ENCODE measurements at places on chromosomes 6 and 20.

DNA sequence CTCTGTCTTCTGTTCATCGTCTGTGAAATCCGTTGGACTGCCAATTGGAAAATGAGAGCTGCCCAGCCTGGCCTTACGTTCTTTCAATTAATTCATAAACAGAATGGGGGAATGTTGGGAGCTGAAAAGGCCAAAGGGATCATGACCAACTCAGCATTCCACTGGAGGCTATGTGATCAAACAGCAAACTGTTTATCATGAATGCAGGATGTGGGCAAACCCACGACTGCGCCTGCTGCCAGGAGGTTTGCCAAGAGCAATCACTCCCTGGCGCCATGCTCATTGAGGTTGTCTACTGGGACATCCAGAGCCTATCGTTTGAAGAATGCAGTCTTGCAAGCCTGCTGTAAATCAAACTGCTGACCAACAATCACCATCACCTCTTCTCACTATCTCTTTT, 9.3 kb upstream of the FKBP1A start:
- no peak for DNase-seq

DNA sequence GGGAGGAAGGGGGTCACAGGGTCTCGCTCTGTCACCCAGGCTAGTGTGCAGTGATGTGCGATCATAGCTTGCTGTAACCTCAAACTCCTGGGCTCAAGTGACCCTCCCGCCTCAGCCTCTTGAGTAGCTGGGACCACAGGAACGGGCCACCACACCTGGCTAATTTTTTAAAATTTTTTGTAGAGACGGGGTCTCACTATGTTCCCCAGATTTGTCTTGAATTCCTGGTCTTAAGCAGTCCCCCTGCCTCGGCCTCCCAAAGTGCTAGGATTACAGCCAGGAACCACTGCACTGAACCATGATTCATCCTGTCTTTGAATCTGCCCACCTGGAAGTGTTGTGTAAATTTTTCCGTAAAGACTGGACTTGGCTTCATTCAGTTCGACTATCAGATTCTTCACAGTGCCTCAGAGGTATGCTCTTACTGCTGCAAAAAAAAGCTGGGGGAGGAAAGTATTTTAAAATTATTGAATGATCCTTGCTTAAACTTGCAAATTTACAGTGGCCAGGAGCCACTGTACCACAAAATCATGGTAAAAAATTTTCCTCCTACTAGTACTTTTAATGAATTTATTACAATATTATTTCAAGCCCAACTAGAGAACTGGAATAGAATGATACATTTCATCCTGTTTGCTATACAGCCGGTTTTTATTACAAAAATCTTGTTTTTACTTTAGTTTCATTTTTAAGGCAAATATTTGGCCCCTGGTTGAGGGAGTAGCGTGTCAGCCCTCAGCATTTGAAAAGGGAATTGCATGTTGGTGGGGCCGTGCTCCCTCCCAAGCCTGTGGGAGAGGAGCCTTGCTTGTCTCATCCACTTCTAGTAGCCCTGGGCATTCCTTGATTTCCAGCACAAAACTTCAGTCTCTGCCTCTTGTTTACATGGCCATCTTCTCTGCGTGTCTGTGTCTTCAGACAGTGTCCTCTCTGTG, 202.5 kb upstream of the SGK1 start:
- DNase-seq, result no peak

DNA sequence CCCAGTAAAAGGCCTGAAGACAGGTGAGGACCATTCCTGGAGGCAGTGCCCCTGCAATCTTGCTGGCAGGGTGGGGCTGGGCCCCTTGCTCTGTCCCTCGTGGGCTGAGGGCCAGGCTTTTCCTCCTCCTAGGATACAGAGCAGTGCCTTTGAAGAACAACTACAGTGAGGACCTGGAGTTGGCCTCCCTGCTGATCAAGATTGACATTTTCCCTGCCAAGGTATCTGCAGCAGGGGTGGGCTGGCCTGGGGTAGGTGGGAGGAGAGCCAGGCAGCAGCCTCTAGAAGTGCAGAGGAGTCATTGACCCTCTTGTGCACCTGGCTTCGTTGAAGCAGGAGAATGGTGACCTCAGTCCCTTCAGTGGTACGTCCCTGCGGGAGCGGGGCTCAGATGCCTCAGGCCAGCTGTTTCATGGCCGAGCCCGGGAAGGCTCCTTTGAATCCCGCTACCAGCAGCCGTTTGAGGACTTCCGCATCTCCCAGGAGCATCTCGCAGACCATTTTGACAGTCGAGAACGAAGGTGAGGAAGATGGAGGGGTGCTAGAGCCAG, 36.5 kb downstream of the PLCG1 start:
- peak; percentile 6 for DNase-seq

GRCh38 chr6:3393836-3394202, 63.0 kb downstream of the SLC22A23 start:
- DNase-seq, result no peak

DNA sequence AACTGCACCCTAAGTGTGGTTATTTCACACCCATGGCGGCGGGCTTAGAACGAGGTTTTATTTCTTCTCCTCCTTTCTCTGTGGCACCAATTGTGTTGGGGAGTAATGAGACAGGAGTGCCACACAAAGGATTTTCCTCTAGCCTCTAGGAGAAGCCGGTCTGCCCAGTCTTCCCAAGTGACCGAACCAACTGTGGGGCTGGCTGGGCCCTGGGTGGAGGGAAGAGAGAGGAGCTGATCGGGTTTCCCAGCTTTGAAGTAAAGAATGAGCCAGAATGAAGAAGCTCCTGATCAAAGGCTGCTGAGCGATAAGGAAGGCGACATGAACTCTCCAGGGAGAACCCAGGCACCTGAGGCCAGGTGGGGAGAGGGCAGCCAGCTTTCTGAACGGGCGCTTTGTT, 616.0 kb upstream of the BTBD3 start:
- no peak for DNase-seq

DNA sequence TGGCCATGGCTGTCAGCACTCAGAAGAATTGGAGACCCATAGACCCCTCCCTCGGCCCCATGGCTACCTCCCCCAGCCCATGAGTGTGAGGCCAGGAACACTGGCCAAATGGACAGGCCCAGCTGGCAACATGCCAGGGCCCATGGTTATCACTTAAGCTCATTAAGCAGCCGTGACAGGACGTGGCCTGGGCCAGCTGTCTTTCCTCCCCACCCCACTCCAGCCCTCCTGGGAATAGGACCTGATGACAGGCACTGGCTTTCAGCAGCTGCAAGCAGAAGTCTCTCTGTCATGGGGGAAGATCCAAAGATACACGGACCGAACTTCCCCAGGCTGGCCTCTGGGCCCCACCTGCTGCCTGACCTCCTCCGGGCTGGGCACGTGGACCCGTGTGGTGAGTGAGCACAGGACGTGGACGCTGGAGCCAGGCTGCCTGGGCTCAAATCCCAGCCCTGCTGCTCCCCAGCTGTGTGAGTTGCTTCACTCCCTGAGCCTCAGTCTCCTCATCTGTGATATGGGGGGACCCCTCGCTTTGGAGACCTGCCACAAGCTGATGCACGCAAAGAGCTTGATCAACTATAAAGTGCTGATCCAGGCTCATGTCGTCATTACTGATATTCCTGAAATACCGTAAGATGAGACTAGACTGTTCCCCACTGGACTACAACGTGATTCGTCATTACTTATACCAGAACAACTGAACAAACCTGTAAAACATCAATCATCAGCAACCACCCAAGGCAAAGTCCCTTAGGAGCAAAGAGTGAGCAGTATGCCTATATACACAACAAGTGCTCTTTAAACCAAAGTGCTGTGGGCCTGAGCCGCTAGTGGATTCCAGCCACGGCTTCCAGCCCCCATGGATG, 22.0 kb upstream of the VSTM2L start:
- no peak for DNase-seq

GRCh38 chr6:45686841-45687569, 309.3 kb upstream of the SUPT3H start:
- DNase-seq, result no peak

DNA sequence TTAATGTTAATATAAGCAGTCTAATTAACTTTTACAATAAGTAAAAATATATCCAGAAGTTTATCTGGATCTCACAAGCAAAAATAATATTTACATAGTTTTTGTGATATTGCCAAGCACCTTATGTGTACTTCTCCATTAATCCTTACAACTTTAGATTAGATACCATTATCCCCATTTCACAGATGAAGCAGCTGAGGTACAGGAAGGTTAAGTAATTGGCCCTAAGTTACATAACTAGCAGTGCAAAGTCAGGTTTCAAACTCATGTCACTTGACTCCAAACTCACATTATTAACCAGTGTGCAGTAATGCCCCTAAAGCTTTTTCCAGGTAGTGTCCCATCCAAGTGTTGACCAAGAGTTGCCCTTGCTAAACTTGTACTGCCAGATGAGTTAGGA, 248.6 kb upstream of the STXBP5 start:
- DNase-seq, result no peak

DNA sequence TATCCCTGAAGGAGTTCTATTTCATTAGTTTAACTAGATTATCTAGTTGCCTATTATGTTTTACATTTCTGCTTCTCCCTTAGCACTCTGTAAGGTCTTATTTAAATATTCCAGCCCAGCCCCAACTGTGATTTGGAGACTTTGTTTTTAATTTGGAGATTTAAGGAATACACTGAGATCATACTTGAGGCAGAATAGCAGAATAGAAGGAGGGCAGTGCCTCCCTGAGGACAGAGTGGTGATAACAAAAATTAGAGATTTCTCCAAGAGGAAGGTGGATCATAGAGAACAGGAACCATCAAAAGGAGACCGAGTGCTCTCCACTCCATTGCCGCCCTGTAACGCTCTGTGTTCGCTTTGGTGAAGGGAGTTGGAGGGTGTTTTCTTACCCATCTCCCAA, 14.8 kb upstream of the CD164 start:
- no peak for DNase-seq

DNA sequence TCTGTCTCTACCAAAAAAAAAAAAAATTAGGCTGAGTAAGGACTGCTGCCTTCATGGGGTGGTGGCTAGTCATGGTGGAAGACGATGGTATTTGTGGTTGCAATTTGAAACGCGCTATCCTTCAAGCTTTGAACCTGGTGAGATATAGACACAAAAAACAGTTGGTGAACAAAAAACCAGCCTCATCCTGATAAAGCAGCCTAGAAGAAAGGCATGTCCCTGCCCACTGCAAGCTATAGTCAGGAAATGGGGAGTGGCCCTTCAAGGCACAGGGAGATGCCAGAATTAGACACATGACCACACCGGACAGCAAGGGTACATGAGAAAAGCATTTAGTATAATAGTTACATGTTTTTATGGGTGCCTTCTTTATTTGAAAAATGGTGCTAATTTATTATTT, 193.6 kb downstream of the NFATC2 start:
- no peak for DNase-seq

DNA sequence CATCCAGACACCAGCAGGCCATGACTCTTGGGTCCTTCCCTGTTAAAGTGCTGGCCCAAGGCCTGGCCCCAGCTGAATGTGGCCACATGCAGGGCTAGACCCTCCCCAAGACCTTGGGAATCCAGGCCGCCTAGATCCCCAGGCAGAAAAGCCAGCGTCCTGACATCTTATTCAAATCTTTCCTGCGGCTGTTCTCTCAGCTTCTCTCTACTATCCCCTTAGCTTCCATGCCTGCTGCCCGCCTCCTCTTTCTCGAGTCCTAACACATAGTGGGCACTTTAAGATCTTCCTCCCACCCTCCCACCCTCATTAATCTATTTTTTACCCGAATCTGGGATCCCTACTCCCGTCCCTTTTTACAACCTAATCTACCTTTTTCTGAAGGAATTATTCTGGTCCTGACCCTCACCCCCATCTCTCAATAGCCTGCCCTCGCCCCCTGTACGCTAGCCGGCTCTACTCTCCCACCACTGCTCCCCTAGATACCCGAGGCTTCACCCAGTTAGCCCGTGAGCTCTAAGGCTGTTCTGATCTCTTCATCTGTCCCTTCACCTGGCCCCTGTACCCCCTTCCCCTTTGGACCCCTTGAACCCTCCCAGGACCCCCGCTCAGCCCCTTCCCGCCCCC, at the start of gene CCHCR1:
Gene CCHCR1 (minus strand): TSS at position 290 of the 627 bp plus-strand sequence. CDS start 202 bp downstream, at position 88.
- no peak for DNase-seq

GRCh38 chr20:62822788-62823651, 6.2 kb downstream of the COL9A3 start:
- DNase-seq, result no peak

- DNase-seq, result no peak
These were observed 536.3 kb downstream of the CDH26 start for GRCh38 chr20:60494476-60494875.

DNA sequence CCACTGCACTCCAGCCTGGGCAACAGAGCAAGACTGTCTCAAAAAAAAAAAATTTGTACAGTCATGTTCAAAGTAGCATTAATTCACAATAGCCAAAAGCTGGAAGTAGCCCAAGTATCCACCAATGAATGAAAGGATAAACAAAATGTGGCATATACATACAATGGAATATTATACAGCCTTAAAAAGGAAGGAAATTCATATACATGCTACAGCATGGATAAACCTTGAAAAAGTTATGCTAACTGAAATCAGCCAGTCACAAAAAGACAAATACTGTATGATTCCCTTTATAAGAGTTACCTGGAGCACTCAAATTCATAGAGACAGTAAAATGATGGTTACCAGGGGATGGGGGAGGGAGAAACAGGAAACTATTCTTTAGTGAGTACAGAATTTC, 15.7 kb downstream of the EEF1A1 start:
- DNase-seq, result no peak

- no peak for DNase-seq
These were observed 93.5 kb upstream of the BMP5 start for GRCh38 chr6:55968926-55969325.

DNA sequence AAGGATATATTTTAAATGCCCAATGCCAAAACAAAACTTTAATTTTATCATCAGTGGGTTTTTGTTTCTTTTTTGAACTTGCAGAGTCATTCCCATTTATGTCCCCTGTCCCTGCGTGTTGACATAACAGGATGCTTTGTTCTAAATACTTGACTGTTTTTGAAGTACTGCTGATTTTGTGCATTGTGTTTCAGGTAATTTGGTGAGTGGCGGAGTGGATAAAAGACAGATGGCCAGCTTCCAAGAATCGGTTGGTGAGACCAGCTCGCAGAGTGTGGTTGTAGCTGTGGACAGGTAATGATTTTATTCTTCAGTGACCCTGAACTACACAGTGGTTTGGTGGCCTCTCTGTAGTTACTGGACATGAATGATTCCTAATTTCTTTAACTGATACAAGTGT, 50.5 kb upstream of the CSE1L start:
- no peak for DNase-seq

- no peak for DNase-seq
These were observed 214.3 kb downstream of the DLL1 start for GRCh38 chr6:170076466-170077165.

DNA sequence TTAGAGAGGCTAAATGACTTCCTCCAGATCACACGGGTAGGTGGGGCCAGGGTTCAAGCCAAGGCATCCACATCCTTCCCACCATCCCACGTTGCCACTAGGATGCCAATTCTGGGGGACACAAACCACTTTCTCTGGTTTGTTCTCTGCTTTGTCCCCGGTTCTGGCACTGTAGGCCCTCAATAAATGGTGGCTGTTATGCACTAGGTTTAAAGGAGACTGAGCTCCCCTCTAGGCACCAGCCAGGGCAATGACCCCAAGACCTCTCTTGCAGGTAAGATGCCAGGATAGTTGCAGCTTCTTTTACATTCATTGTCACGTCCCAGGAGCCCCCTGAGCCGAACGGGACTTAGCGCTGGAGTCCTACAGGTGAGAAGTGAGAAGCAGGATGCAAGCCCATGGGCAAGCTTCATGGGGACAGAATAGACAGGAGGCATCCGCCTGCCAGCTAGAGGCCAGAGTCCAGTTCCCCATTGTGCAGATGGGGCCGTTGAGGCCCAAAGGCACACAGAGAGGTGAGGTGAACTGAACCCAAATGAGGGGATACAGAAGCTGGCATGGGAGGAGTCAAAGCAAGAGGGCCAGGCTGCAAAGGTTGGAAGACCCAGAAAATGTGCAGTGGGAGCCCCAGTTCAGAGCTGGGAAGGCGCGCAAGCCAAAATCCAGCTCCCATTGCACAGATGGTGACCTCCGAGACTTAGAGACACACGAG, 677 bp downstream of the PXMP4 start:
- no peak for DNase-seq
